ENCODE measurements at places on chromosomes 6 and 20.

- no peak for DNase-seq
These were observed 230.9 kb upstream of the DTNBP1 start for GRCh38 chr6:15893556-15894253.

GRCh38 chr20:6012179-6012578 is 41.7 kb downstream of the LRRN4 start:
- DNase-seq: no peak

DNA sequence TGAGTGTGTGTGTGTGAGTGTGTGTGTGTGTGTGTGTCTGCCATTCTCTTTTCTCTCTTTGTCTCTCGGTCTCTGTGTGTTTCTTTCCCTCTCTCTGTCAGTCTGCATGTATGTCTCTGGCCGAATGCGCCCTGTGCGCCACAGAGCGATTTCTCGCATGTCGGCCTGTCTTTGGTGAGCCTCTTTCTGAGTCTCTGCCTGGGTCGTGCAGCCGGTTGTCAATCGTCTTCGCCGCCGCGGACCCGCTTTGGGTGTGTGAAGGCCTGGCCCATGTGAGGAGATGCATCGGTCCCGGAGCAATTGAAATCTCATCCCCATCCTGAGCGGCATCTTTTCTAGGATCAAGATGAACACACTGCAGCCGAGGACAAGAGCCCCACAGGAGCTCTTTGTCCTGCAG is 1567.2 kb upstream of the DEFB115 start:
- DNase-seq: no peak

- DNase-seq: no peak
These were observed at the start of gene LAMA5 for GRCh38 chr20:62367136-62367632. Gene LAMA5 (minus strand): TSS chr20:62367312. CDS start chr20:62367245, 67 bp downstream.

GRCh38 chr6:10854922-10855632 is 16.7 kb upstream of the MAK start:
- DNase-seq: no peak

GRCh38 chr6:37435816-37436215 is 2.8 kb downstream of the CMTR1 start:
- DNase-seq: no peak
